ENCODE measurements at places on chromosomes 7 and 10.
A peak's percentile ranks its signal among the peaks of the same experiment; 100 is the strongest.

DNA sequence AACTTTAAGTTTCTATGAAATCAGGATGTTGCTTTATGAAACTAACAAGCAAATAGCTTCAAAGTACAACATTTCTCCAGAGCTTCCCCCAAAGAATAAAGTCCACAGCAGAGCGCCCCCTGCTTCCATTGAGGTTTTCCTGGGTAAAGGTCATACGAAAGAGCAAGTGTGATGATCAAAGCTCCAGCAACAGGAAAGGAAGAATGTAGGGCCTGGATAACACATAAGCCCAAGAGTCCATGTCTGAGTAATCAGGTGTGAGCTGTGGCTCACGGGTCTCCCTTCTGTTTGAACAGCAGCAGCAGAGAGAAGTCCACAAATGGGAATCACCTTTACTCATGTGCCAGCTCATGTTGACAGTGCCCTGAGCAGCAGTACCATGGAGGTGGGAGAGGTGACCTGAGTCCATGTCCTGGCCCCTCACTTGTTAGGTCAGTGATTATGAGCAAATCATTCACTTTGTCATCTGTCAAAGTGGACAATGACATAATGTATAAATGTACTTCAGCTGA is 50.5 kb downstream of the MRPL32 start:
- no peak for DNase-seq

DNA sequence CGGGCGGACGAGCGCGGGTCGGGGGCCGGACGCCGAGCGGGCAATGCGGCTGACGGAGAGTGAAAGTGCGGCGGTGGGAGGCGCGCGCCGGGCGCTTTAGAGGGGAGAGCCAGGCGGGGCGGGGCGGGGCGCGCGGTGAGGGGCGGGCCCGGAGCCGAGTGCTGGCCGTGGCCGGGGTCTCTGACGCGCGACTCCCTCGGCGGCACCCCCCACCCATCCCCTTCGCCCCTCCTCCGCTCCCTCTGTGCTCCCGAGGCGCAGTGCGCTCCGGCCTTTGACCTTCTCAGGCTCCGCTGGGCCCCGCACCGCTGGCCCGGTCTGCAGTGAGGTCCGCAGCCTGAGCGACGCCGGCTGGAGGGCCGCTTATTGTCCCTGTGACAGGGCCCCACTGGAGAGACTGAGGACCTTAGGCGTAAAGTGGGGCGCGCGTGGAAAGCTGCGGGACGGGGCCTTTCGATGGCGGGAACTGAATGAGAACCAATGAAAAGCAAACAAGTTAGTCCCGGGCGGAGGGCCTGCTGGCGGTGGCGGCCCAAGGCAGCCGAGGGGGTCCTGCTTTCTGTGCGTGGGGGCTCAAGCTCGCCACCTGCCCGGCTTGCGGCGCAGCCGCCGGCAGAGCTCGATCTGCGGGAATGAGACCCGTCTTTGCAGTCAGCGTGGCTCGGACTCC is at the start of gene CXCL12:
CXCL12 (minus strand) TSS at position 72 of the 670 bp plus-strand sequence. CDS start 92 bp downstream, outside the sequence.
- DNase-seq = peak; percentile 34

DNA sequence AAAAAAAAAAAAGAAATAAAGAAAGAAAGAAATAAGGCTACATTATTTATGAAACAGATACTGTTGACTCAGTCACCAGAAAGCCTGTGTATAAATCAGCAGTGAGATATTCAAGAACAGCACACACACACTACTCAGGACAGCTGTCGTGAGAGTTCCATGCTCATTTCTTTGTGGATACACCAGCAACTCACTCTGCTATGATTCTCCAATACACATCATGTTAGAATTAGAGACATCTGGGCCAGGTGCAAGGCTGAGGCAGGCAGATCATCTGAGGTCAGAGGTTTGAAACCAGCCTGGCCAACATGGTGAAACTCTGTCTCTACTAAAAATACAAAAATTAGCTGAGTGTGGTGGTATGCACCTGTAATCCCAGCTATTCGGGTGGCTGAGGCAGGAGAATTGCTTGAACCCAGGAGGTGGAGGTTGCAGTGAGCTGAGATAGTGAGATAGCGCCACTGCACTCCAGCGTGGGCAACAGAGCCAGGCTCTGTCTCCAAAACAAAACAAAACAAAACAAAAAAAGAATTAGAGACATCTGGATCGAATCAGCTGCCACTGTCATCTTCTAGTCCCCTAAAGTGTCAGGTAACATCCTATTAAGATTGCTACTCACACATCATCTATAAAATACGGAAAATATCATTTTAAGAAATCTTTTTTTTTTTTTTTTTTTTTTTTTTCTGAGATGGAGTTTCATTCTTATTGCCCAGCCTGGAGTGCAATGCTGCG is 11.2 kb upstream of the NUPR2 start:
- DNase-seq = no peak

DNA sequence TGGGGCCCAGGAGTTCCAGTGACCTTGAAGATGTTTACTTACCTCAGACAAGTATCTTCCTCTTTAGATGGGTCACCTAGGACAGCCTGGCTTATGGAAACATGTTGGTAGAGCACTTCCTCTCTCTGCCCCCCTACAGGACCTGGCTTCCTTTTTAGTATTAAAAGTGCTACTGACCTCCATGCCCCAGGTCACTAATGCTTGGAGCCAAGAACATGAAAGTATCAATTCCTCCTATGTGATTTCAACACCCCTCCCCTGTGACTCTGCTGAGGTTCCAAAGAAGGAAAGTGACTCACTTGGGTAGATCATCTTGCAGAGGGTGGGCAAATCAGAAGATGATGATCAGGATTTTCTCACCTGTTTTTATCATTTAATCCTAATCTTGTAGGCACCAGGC is 125.3 kb upstream of the CCDC6 start:
- no peak for DNase-seq

- DNase-seq = no peak
These were observed 1033.8 kb downstream of the NRG3 start for GRCh38 chr10:82908751-82909150.

- no peak for DNase-seq
These were observed 315.3 kb downstream of the SDK1 start for GRCh38 chr7:3616306-3616705.

- DNase-seq = peak; percentile 75
These were observed 20.4 kb downstream of the DNAJB12 start for GRCh38 chr10:72334196-72334824.

- DNase-seq = no peak
These were observed 79.4 kb downstream of the CTBP2 start for GRCh38 chr10:125080984-125081383.

DNA sequence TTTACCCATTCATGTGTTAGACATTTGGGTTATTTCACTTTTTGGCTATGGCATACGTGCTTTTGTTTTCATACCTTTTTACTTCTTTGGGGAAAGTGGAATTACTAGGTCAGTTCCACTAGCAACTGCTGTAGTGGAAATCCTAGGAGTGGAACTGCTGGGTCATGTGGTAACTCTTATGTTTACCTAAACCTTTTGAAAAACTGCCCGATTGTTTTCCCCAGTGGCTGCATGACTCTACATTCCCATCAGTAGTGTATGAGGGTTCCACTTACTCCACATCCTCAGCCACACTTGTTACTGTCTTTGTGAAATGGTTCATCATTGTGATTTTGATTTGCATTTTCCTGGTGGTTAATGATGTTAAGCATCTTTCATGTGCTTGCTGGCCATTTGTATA is 82.3 kb downstream of the TAX1BP1 start:
- DNase-seq = no peak

DNA sequence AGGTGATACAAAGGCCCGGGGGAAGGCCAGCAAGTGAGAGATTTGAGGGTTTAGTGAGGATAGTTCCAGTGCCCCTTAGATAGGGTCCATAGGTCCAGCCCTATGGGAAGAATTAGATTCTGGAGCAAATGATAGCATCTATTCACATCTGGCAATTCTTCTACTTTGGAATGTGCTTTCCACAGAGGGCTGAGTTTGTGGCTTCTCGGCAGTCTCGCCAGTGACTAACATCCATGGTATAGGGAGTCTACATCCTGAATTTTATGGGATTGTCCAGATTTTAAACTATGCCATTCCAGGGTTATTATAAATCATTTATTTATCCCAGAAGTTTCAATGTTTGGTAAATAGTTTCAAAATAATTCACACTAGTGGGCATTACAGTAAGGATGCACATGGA is 207.3 kb upstream of the ADO start:
- no peak for DNase-seq

DNA sequence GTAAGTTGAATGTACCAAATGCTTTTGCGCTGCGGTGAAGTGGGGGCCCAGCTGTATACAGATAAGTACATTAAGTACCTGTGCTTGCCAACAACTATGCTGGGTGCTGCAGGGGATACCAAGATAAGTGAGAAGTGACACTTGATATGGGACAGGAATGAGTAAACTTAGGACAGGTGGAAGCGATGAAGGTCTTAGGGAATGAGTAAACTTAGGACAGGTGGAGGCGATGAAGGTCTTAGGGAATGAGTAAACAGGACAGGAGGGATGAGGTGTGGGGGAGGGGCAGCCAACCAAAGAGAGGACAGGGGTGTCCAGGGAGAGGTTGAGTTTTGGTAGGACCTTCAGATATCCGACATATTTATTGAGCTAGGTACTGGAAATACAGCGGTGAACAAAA is 1.4 kb downstream of the MDH2 start:
- no peak for DNase-seq

GRCh38 chr10:50393784-50394467 is 142.6 kb upstream of the ASAH2 start:
- DNase-seq = no peak

GRCh38 chr7:8094164-8095140 is 125.9 kb downstream of the GLCCI1 start:
- no peak for DNase-seq

DNA sequence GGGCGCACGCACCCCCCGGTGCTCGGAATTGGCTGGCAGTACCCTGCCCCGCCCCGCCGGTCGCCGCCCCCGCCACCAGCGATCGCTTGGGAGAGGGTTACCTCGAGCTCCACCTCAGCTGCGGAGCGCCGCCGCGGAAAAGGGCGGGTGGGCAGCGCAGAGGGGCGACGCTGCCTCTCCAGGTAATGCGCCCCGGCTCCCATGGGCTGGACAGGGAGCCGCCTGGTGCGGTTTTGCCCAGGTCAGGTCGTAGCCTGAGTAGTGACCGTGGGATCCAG is 1.3 kb downstream of the PFKFB3 start:
- no peak for DNase-seq

GRCh38 chr10:3785251-3785850 is 342 bp upstream of the KLF6 start:
- peak; percentile 99 for DNase-seq

- DNase-seq = no peak
These were observed 17.4 kb downstream of the TRIM8 start for GRCh38 chr10:102661658-102662028.

- DNase-seq = peak; percentile 62
These were observed 151.9 kb downstream of the NEURL1 start for GRCh38 chr10:103645141-103646054.

DNA sequence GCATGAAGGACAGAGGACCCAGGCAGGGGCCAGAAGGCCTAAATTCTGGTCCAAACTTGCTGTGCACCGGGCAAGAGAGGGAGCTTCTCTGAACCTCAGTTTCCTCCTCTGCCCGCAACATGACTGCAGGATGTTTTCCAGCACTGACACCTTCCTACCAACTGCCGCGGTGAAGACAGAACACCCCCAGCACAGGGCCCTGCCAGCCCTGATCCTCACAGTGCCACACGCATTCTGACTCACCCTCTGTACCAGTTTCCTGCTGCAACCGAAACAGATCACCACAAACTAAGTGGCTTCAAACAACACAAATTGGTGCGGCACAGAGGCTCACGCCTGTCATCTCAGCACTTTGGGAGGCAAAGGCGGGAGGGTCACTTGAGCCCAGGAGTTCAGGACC is 18.1 kb downstream of the MAD1L1 start:
- no peak for DNase-seq

GRCh38 chr10:87626422-87626892 is 33.2 kb upstream of the PAPSS2 start:
- no peak for DNase-seq

- DNase-seq = no peak
These were observed 23.9 kb upstream of the ADAMTS14 start for GRCh38 chr10:70648427-70648826.

DNA sequence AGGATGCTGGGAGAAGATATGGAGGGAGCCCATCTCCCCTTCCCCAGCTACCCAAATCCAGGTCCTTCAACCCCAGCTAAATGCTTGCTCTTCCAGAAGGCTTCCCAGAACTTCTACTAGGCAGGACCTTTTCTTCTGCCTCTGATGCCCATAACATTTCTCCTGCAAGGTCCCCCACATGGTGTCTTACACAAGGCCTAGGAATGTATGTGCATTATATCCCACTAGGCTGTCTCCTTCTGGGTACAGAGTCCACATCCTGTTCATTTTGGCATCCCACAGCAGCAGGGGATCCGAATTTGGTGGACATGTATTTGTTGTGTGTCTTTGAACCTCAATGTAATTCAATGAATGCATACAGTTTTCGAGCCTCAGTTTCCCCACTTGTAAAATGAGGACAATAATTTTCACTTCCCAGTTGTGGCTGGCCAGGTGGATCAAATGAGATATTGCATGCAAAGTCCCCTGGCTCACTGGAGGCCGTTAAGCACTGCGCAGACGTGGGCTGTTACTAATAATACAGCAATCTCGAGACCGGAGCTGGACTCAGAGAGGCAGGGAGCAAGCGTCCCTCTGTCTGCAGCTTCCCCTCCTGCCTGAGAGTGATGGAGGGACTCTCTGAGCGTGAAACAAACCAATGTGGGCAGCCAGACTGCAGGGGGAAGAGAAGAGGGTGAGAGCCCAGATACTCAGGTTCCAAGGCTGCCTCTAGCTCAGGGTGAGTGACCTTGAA is 18.6 kb upstream of the YWHAG start:
- DNase-seq = peak; percentile 73

DNA sequence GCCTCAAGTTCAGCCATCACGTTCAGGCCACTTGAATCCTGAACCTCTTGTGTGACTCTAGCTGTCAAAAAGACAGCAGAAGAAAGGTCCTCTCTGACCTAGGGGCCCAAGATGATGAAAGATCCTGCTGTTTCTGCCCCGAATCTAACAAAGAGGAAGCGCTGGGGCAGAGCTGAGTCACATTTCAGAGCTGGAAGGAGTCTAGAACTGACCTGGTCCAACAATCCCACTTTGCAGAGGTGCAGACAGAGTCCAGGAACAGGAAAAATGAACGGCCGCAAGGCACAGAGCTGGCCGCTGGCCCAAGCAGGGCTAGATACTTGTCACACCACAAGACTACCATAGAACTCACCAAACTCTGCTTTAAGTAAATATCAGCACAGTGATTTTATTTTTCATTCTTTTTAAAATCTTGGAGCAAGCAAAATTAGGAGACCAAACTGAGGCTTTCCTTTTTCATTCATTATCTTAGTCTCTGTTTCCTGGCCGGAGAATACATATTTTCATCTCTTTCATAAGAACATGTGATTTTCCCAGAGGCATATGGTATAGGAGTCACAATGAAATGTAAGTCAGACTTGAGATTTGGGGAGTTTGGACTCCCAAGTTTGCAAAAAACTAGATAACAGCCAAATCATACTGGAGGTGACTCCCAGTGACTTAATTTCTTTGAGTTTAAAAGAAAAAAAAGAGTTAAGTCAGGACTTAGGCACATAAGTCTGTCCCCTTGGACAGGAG is 52.8 kb downstream of the CHST15 start:
- DNase-seq = no peak

GRCh38 chr10:87842776-87843497 is 20.4 kb downstream of the KLLN start:
- no peak for DNase-seq

GRCh38 chr10:11341283-11341960 is 270.0 kb downstream of the USP6NL start:
- no peak for DNase-seq

GRCh38 chr10:48460182-48460581 is 144.7 kb downstream of the ARHGAP22 start:
- no peak for DNase-seq

- peak; percentile 48 for DNase-seq
These were observed 534 bp downstream of the UBE3C start for GRCh38 chr7:157139111-157139809.

Measured in testis (tissue), 5 donors.